ENCODE measurements at places on chromosomes 5 and 9. TPM values are rescaled to one million over a fixed set of nuclear protein-coding genes. Genes with fewer than 3 reads are reported as not detected.
A peak's percentile ranks its signal among the peaks of the same experiment; 100 is the strongest.

The EIF4EBP3 gene
- 8.6 TPM for total RNA-seq

GRCh38 chr5:115096034-115096769, 73.5 kb downstream of the TRIM36 start:
- DNase-seq = no peak

GRCh38 chr5:76074487-76075065, 8.6 kb upstream of the SV2C start:
- DNase-seq = peak; percentile 44

- no peak for DNase-seq
Measured at GRCh38 chr9:135982499-135983207, 21.5 kb upstream of the UBAC1 start.

GRCh38 chr9:78830301-78830700, 533.4 kb downstream of the PSAT1 start:
- no peak for DNase-seq

GRCh38 chr5:60295423-60295822, 401.9 kb upstream of the PDE4D start:
- no peak for DNase-seq

DNA sequence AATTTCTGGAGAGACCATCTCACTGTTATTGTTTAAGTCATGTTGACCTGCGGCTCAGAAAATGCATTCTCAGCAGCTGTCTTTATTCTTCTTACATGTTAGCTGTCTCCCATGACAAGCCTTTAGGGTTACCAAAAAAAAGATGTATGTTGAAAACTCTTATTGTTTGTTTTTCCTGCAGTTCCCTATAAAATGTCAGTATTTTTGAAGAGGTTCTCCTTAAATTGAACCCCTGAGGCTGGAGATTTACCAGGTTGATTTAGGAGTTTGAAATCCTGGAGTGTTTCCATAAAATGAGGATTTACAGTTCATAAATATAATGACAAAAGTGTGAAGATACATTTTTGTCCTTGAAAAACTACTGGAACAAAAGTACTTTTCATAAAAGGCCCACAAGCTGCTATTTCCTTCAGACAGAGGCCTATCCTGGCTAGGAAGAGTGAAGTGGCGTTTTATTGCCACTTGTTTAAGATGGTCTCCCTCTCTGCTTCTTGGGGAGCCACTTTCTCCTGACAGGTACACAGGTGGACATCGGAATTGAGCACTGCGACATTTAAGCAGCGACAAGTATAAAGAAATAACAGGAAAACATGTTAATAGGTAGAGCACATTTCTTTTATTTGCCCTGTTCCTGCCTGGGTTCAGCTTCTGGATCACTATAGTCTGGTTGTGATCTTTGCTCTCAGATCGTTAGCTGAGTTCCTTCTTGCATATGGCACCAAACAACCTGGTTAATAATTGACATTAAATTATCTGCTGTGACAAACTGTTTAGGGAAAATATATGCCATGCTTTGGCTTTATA, 344.8 kb upstream of the RPS23 start:
- DNase-seq = no peak

DNA sequence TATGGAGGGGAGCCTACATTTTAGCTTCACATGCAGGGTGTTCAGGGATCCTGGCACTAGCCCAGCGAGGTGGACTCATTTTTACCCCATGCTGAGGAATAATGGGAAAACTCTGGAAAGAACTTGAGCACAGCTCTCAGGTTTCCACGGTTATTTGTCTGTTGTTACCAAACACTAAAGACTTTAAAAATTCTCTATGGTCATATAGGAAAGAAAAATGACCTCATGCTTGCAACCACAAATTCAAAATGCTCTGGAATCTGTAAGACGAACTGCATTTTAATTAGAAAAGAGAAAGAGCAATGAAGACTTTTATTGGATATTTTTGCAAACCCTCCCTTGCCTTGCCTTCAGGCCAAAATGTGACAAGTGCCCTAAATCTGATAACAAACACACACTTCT, 606.9 kb downstream of the EBF1 start:
- DNase-seq = no peak
